ENCODE measurements at places on chromosomes 7 and 10.

DNA sequence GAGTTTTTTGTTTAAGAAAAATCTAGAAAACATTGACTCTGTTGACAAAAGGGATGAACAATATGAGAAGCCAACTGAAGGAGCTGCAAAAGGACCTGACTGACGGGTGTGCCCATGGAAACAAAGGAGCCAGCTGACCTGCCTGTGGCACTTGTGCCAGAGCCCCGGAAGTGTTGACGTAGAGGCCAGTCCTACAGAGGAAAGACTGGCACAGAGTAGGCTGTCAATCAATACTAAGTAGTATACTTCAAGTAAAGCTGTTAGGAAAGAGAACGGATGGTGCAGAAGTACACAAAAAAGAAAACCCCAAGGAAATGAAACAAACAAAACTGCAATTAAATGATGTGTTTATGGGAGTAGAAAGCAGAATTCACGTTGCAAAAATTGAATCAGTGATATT is 19.0 kb upstream of the ABI1 start:
- no peak for DNase-seq

DNA sequence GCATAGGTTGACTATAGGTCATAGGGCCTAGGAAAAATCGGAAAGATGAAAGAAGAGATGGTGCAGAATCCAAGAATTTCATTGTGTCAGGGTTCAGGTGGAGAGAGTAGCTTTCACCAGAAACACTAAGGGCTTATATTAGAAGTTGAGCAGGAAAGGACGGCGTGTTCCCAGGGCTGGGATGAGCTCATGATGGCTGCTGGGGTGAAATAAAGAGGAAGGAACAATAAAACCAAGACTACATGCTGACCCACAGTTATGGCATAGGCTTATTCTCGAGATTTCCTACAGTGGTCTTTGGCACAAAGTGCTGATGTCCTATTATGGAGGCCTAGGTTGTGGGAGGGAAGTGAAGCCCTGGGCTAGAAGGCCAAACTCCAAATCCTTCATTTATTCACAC is 195.8 kb downstream of the PTEN start:
- DNase-seq = no peak

GRCh38 chr7:24898691-24899090 is 81.3 kb downstream of the OSBPL3 start:
- DNase-seq = no peak

DNA sequence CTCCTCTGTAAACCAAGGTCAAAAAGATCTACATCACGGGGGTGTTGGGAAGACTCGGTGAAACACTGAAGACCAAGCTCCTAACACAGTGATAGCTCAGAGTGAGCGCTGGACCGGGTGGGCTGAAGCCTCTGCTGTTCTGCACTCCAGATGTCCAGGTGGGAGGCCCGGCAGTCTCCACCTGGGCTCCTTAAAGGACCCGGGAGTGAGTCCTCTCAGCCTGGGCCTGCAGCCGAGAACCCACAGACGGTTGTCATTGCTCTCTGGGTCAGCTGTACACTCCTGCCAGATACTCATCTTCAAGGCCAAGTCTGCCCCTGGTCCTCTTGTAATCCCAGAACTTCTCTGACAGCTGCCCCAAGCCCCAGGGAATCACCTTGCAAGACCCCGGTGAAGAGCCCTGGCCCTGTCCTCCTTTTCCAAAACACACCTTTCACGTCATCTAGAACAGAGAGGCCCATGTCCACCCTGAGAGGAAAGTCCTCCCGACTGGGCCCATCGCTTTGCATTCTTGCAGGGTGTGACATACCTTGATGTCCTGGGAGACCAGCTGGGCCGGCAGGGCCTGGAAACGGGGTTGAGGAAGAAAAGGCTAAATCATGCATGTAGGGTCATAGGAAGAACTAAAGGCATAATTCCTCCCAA is 43.7 kb downstream of the COL17A1 start:
- no peak for DNase-seq

GRCh38 chr7:137036768-137037167 is 168.3 kb downstream of the CHRM2 start:
- no peak for DNase-seq

DNA sequence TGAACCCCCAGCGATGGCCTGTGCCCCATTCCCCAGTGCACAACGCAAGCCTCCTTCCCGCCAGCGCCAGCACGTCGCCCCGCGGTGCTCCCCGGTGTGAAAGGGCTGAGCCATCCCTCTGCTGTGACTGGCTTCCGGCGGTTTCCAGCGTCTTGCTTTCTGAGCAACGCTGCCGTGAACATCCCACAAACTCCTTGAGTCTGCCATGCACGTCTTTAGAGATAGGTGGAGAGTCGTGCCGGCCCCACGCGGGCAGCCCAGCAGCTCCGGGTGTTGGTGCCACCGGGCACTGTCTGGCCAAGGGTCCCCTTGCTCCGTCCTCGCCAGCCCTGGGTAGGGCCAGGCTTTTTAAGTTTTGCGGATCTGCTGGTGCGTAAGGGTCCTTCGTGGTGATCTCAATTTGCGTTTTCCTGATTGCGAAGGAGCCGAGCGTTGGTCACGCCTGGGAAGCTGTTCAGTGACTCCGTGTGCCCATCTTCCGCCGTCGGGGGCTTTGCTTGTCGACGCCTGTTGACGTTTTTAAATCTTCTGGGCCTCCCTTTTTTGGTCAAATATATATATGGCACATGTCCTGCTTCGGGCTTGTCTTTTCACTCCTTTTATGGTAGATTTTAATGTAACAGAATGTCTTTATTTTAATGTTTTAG is 70.6 kb downstream of the FOXL3 start:
- DNase-seq = no peak

DNA sequence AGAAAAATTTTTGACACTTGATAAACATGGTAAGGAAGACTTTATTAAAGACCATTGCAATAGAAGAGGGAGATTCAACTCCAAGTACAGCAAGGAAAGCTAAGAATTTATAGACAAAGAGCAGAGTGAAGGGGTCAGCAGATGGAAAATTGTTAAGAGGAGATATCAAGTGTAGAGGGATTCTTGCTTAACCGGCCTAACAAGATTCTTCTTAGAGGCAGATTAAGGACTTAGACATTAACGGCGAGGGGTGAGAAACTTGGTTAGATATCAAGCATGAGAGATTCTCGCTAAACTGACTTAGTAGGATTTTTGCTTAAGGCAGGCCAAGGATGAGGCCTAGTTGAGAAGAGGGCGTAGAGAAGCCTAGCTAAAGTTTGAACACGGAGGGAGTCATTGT is 76.0 kb downstream of the ITGB1 start:
- no peak for DNase-seq

DNA sequence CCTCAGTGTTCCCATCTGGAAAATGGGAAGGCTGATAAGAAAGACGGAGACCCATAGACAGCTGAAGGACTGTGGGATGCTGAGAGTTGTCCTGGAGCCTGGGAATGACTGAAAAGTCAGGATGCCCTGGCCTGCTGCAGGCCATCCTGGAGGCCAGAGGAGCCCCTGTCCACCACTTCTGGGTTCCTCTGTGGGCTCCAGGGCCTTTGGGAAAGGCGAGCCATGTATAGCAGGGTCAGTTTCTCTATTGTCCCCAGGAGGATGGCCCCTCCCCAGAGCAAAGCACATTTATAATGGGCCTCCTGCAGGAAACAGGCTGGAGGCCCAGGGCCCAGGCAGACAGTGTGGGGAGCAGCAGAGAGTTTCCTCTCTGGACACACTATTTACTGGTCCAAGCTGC is 471.4 kb upstream of the MGMT start:
- no peak for DNase-seq

DNA sequence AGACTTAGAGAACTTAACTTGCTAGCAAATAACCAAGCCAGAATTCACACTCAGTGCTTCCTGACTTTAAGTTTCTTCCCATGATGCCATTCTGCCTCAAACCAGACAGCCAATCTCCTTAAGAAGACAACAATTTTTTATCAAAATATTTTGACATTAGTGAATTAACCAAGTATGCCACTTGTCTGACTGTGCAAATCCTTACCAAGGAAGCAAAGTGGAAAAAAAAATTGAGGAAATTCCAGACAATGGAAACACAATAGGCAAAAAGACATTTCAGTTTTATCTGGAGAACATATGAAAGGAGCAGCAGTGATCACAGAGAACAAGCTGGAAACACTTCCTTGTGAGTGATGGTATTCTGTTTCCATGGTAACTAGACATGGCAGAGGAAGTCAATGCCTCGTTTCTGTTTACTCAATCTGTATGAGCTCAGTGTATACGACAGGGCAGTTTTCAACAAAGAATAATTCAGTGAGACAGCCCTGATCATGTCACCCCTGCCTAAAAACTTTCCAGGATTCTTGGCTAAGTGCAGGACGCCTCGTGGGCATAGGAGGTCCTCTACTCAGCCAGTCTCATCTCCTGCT is 114.2 kb downstream of the DYNC1I1 start:
- DNase-seq = no peak

Data from GM04504 (cell line).